ENCODE measurements at places on chromosomes 4 and X. TPM values are rescaled to one million over a fixed set of nuclear protein-coding genes. Genes with fewer than 3 reads are reported as not detected.

The PRICKLE3 gene
- total RNA-seq = 16.1 TPM

The EMCN gene
- not detected for total RNA-seq

The CT55 gene
- total RNA-seq = not detected

The HTR2C gene
- total RNA-seq = not detected

The MUC7 gene
- not detected for total RNA-seq

DNA sequence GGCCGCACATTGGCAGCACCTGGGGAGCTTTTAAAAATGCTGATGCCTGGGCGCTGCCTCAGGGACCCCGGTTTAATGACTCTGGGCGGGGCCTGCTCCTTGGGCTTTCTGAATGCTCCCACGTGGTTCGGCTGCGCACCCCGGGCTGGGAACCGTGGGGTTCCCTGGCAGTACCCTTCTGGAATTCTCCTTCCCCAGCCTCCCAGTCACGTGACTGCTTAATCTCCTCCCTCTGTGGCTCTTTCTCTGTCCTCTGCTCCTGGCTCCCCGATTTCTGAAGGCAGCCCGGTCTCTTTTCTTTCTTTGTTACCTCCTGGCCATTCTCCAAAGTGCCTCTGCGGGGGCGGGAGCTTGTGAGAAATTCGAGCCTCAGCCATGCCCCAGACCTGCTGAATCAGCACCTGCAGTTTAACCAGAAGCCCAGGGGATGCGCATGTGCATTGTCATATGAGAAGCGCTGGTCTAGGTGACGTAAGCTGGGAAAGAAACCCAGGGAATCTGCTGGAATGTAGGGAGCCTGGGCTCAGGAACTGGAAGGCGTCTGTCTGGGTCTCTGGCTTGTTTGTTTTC lies 16.6 kb downstream of the CLCN4 start:
- DNase-seq = no peak

DNA sequence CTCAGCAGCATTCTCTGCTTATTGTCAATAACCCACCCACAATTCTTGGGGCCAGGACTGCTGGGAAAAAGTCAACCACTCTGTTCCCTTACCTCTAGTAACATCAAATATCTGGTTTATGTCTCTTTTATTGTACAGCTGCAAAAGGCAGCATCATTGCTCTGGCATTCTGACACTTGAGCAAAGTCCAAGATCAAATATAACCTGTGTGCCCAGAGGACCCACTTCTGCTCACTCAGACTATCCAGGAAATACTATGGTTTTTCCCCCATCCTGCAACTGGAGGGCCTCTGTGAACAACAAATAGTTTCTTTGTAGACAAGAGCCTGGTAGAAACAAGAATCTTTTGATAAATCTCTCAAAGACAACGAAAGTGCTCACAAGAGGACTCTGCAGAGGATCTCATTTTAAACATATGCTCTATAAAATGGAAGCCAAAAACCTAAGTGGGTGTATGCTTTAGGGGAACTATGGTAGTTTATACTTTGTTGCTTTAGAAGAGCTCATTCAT lies 154.7 kb downstream of the RAB28 start:
- DNase-seq = no peak

DNA sequence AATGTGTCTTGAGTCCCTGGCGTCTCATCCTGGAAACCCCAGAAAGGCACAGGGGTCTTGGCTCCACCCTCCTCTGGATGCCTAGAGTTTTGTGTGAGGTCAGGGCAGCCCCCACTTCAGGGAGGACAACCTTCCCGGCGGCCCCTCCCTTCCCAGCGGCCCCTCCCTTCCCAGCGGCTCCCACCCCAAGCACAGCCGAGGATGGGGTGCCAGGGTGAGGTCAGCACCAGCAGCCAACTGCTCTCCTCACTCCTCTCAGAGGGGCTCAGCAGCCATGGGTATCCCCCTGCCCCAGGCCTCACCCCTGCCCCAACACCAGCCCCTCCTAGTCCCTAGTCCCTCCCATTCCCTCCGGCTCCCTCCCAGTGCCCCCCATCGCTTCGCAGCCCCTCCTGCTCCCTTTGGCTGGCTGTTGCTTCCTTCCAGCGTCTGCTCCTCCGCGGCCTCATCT lies 17.4 kb downstream of the DGKQ start:
- no peak for DNase-seq

DNA sequence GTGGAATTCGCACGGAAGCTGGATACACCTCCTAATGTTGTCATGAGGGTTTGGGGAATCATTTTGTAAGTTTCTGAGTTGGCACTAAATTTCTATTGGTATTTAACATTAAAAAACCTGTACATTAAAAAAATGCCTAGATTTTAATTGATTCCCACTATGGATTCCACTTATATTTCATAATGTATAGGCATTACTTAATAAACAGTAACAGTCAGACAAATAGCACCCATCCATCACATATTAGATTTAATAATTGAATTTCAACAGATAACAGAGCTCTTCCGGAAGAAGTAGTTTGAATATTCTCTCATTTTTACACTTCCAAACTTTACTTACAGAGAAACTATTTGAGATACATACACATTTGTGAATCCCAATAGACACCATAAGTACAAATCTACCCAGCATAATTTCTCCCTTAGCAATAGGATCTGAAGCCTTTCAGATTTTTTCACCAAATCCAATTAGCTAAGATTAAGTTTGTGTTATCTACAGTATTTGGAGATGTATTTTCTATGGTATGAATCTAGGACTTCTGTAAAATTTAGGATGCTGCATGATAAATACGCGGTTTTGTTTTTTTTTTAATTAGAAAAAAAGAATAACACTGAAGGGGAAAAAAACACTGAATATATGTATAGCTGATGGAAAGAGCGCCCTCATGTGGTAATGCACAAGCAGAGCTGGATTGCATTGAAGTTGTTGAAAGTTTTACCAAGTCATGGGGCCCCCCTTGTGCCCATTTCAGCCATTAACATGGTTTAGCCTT lies 12.2 kb upstream of the ODAM start:
- DNase-seq = no peak

DNA sequence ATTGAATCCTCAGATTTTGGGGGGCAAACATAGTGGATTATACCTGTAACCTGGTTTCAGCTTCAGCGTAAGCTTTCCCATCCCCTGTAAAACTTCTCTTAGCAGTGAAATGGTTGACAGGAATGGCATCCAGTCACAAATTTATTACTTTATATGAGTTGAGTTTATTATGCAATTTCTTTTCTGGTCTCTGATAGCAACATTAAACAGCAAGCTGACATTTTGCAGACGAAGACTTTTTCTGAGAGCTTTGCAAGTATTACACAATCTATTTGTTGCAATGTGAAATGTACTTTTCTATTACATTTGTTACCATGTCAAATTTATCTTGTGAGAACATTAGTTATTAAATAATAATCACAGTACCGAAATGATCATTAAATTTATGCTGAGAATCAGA lies 60.6 kb downstream of the GSPT2 start:
- no peak for DNase-seq

DNA sequence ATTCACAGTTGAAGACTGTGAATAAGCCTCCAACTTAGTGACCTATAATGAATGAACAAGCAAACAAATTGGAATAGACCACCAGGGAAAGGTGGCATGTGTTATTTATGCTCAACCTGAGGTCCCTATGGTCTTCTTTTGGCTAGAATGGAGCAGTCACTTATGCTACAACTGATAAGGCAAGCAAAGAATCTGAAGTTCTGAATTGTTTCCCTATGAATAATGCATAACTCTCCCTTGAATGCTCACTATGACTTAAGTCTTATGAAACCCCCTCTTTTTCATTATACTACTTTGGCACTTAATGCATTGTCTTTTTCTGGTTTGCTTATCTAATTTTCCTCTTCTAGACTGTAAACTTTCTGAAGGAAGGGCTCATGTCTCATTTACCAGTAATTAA lies 2.6 kb downstream of the GIMD1 start:
- DNase-seq = no peak

GRCh38 chrX:19332983-19333382 lies 10.7 kb upstream of the PDHA1 start:
- no peak for DNase-seq

GRCh38 chr4:157421365-157421764 lies 200.8 kb downstream of the GRIA2 start:
- no peak for DNase-seq

GRCh38 chrX:35722128-35722527 lies 76.0 kb upstream of the MAGEB16 start:
- no peak for DNase-seq

DNA sequence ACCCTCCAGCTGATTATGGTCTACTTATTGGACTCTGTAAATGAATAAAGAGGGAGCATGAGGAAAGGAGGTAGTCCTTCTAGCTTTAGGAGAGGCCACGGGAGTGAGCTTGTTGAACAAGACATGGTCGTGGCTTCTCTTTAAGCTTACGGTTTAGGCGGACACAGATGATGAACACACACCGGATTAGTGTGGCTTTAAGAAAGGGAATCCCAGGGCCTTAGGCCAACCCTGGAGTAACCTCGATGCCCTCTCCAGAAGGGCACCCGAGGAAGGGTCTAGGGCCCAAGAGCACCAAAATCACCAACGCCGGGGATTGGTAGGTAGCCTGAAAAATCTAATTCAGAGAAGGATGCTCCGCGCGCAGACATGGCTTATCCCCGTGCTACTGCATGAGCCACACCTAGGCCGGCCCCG lies 39.4 kb downstream of the ERVMER34-1 start:
- no peak for DNase-seq

DNA sequence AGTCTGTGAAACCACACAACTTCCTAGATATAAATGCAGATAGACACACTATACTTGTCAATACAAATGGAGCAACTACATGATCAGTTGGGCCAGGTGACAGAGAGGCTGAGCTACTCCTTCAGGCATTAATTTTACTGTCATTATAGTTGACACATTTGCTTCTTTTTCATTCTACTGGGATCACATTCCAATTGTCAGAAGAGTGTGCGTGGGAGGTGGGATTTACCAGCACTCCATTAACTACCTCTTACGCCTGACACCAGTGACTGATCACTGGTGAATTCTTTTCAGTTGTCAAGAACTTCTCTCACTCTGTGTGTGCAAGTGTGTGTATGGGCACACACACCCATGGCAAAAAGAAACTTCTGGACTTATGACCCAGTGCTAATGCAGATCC lies 94.2 kb upstream of the DIAPH2 start:
- no peak for DNase-seq

Data from activated naive CD8-positive, alpha-beta T cell treated with anti-CD3 and anti-CD28 coated beads, Interleukin-2, amount 10 ng/mL, durations not matched to agents 7 days and 5 days (primary cell).